Smooth muscle cell of the umbilical artery (primary cell): ENCODE measurements at places on chromosomes 1 and 21. TPM values are rescaled to one million over a fixed set of nuclear protein-coding genes. Genes with fewer than 3 reads are reported as not detected.

GNL2 gene
- 44.5 and 81.6 TPM in 2 replicates for total RNA-seq

KRTAP7-1 gene
- not detected in 2 replicates for total RNA-seq

SPATA21 gene
- not detected in 2 replicates for total RNA-seq

CD5L gene
- not detected in 2 replicates for total RNA-seq

RHD gene
- not detected in 2 replicates for total RNA-seq

CLDN17 gene
- total RNA-seq, result not detected in 2 replicates

LYPD8 gene
- not detected in 2 replicates for total RNA-seq

SPRR1A gene
- not detected in 2 replicates for total RNA-seq

PLA2G5 gene
- not detected in 2 replicates for total RNA-seq

CLDN19 gene
- total RNA-seq, result not detected in 2 replicates

CITED4 gene
- total RNA-seq, result 0.89 and 2.7 TPM in 2 replicates

UMODL1 gene
- not detected in 2 replicates for total RNA-seq

GBP6 gene
- not detected in 2 replicates for total RNA-seq

SLC9C2 gene
- total RNA-seq, result 0.30 and 0.46 TPM in 2 replicates

CACNA1S gene
- total RNA-seq, result not detected in 2 replicates

PODN gene
- total RNA-seq, result 0.37 and 1.5 TPM in 2 replicates

ATP1A2 gene
- under 0.01 TPM in 1 of 2 replicates, not detected in the other for total RNA-seq

TSPAN2 gene
- total RNA-seq, result 0.23 and 0.30 TPM in 2 replicates

PLA2G2D gene
- total RNA-seq, result not detected in 2 replicates

ZNF683 gene
- not detected in 2 replicates for total RNA-seq

TMEM54 gene
- total RNA-seq, result 31.5 and 37.3 TPM in 2 replicates

KLHDC9 gene
- 1.2 and 1.5 TPM in 2 replicates for total RNA-seq

LINGO4 gene
- total RNA-seq, result not detected in 2 replicates

ELF3 gene
- 2.3 and 8.0 TPM in 2 replicates for total RNA-seq

CFHR3 gene
- total RNA-seq, result 0.23 TPM in 1 of 2 replicates, not detected in the other

KCNE1 gene
- 0.18 and 0.30 TPM in 2 replicates for total RNA-seq

USH2A gene
- total RNA-seq, result not detected in 2 replicates

CRNN gene
- total RNA-seq, result not detected in 2 replicates

CD1B gene
- not detected in 2 replicates for total RNA-seq

NR1I3 gene
- total RNA-seq, result not detected in 2 replicates

IKBKE gene
- 21.7 and 30.7 TPM in 2 replicates for total RNA-seq

CLEC20A gene
- total RNA-seq, result not detected in 2 replicates

CENPS gene
- 10.1 and 10.3 TPM in 2 replicates for total RNA-seq

RPE65 gene
- not detected in 2 replicates for total RNA-seq

CGN gene
- total RNA-seq, result 0.09 TPM in 1 of 2 replicates, not detected in the other

RXFP4 gene
- 0.30 TPM in 1 of 2 replicates, not detected in the other for total RNA-seq

KLF17 gene
- 0.05 TPM in 1 of 2 replicates, not detected in the other for total RNA-seq

PROX1 gene
- total RNA-seq, result under 0.01 and 0.51 TPM in 2 replicates

UTS2 gene
- not detected in 2 replicates for total RNA-seq

KCNC4 gene
- total RNA-seq, result 3.9 and 17.3 TPM in 2 replicates

PTPN14 gene
- total RNA-seq, result 49.6 and 111 TPM in 2 replicates

FAM72D gene
- 0.59 and 1.4 TPM in 2 replicates for total RNA-seq

LYSMD1 gene
- total RNA-seq, result 4.8 and 8.0 TPM in 2 replicates

NBPF26 gene
- total RNA-seq, result 31.2 and 73.5 TPM in 2 replicates

ITLN2 gene
- not detected in 2 replicates for total RNA-seq

INSRR gene
- not detected in 2 replicates for total RNA-seq

LCE1A gene
- not detected in 2 replicates for total RNA-seq

SLC2A5 gene
- 2.4 and 12.5 TPM in 2 replicates for total RNA-seq

PHF13 gene
- total RNA-seq, result 13.7 and 19.3 TPM in 2 replicates

ADGRB2 gene
- 24.9 and 28.5 TPM in 2 replicates for total RNA-seq

VWA5B1 gene
- total RNA-seq, result not detected in 2 replicates

GATAD2B gene
- total RNA-seq, result 3.6 and 8.0 TPM in 2 replicates

PEA15 gene
- total RNA-seq, result 71.9 and 168 TPM in 2 replicates
